ENCODE measurements at places on chromosomes 5 and 9.

DNA sequence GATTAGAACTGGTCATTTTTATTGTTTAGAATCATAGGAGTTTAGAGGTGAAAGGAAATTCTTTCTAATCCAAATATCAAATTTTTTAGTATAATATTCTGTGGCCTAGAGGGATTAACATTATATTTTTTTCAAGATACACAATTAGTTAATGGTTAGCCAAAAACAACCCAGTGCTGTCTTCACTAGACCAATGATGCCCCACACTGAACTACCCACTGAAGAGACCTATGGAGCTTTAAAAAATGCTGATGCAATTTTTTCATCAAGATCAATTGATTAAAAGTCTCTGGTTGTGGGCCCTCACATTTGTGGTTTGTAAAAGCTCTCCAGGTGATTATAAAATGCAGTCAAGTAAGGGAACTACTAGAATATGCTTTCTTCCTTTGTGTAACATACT lies 274.1 kb upstream of the C9orf72 start:
- DNase-seq, result no peak

GRCh38 chr9:744046-744712 lies 97.3 kb upstream of the DMRT1 start:
- DNase-seq, result no peak

- no peak for DNase-seq
These were observed 21.0 kb downstream of the EXOC3 start for GRCh38 chr5:463952-464351.

DNA sequence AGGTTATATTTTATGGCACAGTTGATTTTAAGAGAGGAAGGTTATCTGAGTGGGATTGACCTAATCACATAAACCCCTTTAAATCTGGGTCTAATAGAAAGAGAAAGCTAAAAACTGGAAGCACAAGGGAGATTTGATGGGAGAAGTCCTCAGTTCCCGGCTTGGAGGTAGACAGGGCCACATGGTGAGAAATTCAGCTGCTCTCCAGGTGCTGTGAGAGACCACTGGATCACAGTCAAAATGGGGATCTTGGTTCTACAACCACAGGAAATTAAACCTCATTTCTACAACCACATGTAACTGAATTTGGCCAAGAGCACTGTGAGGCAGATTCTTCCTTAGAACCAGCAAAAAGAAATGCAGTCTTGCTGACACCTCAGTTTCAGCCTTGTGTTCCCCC lies 2352.7 kb downstream of the MAT2B start:
- no peak for DNase-seq

DNA sequence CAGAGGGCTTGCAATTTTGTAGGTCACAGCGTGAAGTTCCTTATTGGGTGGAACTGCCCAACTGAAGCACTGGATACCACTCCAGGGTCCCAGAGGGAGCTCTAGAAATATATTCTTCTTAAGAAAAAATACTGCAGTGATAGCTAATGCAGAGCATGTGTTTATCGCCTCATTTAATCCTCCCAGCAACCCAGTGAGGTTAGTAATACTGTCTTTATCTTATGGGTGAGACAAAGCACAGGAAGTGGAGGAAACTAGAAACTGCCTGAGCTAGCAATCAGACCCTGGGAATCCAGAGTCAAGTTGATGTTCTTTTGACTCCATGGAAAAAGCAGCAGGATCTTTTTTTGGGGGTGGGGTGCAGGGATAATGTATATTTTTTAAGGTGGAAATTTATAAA lies 153.3 kb downstream of the PJA2 start:
- DNase-seq, result no peak

DNA sequence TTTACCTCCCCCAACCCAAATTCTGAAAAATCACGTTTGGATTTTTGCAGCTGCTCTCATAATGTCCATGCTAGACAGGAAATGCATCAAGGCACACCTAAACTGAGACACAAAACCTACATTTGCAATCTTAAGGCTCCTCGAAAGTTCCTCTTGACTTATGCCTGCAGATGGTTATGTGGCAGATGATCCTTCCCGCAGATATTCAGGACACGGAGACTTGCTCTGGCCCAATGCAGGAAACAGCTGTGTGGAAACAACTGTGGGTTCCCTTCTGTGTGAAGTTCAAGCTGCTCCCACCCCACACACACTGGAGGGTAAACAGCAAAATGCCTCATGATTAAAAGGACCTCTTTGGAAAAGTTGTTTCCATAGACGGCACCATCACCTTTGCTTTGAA lies 253.8 kb downstream of the EBF1 start:
- no peak for DNase-seq

DNA sequence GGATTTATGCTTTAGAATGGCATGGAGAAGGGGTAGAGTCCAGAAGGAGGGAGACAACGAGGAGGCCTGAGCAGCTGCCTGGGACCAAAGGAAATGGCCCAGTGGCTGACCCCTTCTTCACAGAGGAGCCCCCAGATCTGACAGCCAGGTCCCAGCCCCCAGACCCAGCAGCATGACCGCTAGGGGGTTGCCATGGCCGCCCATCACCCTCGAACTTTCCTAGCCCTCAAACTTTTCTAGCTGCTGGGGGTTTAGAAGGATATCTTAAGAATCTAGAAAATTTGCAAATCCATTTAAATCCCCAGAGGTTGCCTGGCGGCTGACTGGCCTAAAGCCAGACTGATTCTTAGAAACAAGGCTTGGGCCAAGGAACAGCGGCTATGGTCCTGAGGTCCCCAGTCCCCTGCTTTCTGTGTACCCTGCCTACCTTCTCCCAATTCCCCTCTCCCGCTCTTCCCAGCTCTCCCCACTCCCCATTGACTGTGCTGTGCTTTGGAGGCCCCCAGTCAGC lies 972 bp downstream of the PDGFRB start:
- DNase-seq, result no peak

- DNase-seq, result no peak
These were observed 125.6 kb upstream of the SPRY4 start for GRCh38 chr5:142450419-142450818.

DNA sequence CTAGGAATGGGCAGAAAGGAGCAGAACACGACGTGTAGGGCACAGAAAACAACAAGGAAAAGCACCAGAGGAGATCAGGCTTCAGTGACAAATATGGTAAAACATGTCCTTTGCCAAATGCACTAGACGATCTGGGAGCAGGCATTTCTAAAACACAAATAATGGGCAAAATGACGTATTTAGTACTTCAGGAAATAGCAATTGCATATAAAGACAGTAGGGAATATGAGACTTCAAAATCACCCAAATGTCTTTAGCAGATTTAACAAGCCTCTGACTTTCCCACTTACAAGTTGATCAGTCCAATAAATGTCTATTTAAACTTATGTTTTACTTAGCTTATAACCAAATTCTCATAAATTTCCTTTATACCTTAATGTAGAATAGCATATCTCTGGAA lies 969.6 kb upstream of the C9orf72 start:
- DNase-seq, result no peak

- no peak for DNase-seq
These were observed 116.2 kb downstream of the ROR2 start for GRCh38 chr9:91833878-91834255.

DNA sequence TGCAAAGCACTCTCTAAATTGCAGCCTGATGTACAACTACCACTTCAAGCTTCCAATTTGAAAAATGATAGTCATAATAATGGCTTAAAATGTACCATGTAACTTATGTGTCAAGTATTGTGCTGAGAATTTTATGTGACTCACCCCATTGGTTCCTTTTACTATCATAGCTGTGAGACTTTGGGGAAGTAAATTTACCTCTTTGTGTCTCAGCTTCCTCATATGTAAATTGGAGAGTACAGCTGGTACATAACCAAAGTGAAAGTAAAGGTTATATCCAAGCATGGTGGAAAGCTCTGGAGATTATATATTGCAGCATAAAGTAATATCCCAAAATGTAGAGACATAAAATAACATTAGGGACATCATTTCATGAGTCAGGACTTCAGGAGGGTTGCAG lies 2200.4 kb upstream of the C9orf72 start:
- DNase-seq, result no peak

DNA sequence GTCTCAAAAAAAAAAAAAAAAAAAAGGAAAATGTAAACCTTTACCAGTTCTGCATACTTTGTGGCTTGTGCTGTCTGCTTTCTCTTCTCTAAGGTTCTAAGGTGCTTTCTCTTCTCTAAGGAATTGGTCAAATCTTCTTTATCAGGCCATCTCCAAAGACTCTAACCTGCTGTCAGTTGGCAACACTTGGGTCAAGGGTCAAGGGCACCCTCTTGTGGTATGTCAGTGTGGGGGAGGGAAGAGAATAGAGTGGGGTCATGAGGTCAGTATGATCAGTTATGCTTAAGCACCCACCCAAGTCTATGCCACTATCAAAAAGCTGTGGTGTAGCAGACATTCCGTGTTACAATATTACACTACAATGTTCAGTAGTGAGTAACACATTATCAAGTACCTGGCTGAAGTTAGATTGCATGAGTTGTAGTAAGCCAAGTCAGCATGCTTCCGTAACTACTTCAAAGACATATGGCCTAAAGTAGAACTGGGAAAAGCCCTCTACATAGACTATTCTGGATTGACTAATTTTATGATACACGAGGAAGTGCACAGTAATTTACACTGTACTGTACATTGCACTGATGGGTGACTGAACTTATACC lies 25.0 kb upstream of the CCL28 start:
- DNase-seq, result no peak

DNA sequence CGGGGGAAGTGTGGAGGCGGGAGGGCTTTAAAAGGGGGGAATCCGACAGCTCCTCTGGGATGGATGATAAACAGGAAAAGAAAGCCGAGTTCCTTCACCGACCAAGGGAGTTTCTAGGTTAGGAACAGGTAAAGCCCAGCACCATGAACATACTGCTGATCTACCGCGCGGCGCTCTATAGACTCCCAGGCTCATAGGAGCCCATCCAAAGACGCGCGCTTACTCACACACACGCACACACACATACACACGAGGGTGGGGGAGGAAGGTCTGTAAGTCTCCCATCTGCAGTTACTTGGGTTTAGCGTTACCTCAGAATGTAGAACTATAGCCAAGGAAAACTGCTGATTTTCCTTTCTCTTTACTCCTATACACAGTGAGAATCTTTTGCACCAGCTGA lies 2.6 kb upstream of the GABRB2 start:
- no peak for DNase-seq

GRCh38 chr5:71841107-71841506 lies 122.0 kb downstream of the CARTPT start:
- no peak for DNase-seq

DNA sequence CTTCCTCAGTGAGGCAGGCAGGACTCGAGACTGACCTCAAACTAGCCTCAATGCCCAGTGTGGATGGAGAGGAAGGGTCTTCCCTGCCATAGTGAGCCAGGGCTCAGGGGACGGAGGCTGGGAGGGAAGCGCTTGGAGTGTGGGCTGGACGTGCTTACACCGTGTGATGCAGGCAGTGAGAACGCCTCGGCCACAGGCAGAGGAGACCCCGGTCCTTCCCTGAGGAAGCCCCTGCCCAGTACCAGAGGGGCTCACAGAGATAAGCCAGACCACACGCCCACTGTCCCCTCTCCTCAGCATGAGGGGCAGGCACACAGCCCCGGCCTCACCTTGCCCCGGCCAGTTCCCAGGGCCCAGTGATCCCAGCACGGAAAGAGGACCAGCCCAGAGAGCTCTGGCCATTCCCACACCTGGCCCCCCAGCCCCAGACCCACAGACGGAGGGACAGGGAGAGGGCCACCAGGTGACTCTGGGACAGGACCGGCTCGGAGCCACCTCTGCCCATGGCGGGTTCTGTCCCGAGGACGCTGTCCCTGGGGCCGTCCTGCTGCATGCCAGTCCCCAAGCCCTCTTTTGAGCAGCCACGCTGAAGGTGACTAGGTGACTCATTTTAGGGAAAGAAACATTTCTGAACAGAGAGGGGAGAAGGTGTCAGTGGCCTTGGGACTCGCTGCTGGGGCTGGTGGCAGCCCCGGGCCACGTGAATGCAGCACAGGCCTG lies 6.0 kb upstream of the NSMF start:
- DNase-seq, result no peak

DNA sequence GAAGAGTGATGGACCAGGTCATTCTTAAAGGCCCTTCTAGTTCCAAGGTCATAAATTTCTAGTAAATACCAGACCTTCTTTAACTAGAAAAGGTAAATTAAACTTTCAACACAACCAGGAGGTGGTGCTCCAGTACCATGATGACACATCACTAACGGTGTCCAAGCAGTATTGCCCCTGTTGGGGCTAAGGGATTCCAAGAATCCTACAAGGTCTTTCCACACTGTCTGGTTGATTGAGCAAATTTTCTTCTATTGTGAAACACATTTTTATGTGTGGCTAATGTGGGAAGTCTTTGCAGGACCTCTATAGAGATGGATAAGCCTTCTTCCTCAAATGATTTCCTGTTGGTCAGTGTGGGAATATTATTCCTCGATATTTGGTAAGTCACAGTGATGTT lies 459.6 kb upstream of the PAPPA start:
- DNase-seq, result no peak

DNA sequence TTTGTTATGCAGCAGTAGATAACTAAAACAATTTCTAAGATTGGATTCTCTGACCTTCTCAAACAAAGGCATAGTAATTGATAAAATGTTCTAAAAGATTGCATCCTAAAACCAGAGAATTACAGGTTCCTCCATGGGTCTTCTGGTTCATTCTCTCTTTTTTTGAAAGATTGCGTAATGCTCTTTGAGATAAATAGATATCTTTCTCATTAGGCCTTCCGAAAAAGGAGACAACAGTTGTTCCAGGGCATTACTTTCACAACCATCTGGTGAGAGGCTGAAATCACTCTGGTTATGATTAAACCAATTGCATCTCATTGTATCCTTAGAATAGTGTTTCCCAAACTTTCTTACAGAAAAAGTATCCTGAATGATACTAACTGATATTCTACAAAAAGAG lies 174.7 kb upstream of the NREP start:
- no peak for DNase-seq

DNA sequence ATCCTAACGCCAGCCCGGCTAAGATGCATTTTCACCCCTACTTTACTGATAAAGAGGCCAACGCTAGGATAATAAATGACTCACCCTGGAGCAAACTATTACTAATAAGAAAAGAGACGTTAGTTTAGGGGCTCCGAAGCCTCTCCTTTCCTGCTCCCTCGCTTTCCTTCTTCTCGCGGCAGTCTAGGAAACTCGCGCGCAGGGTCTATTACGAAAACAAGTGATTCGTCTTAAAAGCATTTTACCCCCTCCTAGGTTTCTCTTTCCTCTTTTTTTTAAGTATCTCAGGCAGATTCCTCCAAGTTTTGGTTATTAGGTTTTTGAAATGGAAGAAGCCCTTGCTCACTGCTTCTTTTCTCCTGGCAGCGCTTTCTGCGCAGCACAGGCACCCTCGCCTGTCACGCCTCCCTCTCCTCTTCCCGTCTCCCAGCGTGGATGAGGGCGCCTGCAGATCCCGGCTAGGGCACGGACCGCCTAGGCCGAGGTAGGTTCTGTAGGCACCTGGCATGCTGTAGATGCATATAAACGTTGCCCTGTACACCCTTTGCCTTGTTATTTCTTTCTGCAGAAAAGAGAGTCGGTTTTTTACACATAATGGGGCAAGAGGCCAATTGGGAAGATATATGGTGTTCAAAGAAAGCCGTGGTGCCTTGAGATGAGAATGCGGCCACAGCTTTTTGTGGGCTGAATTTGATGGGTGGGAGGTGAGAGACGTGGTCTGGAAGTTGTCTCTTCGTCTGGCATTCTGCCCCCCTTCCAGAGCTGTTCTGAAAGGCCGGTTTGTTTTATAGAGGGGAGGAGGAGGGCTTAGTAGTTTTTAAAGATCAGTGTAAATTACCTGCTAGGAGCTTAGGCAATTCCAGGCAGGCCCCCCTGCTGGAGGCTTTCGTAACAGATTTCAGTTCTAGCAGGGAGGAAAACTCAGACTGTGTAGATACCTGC lies 983 bp downstream of the GCNT1 start:
- no peak for DNase-seq

GRCh38 chr9:13427587-13427986 lies 148.1 kb upstream of the MPDZ start:
- no peak for DNase-seq

All from GOT3 (cell line).